ENCODE measurements at places on chromosomes 7 and 10.
A peak's percentile ranks its signal among the peaks of the same experiment; 100 is the strongest.

DNA sequence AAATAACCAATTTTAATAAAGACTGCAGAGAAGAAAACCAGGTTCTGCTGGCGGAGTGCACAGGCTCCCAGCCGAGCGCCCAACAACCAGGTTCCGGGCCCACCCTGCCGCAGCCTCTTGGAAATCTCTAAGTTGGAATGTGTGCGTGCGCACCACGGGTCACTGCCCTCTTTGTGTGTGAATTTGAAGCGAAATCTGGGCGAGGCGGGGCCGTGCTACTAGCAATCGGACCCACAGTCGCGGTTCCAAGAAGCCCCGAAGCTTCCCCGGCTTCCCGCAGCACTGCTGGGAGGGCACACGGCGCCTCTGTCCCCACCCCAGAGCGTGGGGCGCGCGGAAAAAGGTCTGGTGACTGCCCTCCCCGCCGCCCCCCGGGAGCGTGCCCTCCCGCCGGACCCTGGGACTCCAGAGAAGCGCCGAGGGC lies 666 bp upstream of the MAP3K8 start:
- DNase-seq: peak; percentile 63

GRCh38 chr10:36280890-36281499 lies 638.9 kb upstream of the FZD8 start:
- no peak for DNase-seq

DNA sequence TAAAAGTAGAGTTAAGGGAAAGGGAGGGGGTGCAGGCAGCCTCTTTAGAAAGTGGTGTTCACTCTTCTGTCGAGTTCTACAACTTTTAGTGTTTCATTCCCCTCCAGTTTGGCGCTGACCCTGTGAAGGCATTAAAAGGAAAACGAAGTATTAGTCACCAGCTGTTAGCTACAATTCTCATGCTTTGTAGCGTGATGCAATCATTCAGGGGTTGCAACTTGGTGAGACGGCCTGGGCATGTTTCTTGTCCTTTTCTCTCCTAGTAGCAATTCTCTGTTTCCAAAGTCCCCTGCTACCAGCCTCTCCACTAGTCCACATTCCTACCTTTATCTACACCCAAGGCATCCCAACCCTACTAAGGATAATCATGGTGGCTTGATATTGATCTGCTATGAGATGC lies 33.7 kb upstream of the DGKI start:
- no peak for DNase-seq

- DNase-seq: no peak
Measured at GRCh38 chr10:53403688-53404087, 631.1 kb upstream of the MBL2 start.

GRCh38 chr7:116259871-116260440 lies 49.6 kb downstream of the TES start:
- DNase-seq: peak; percentile 26

- DNase-seq: no peak
Measured at GRCh38 chr7:71403202-71403946, 271.4 kb downstream of the GALNT17 start.

GRCh38 chr10:22962817-22963216 lies 35.0 kb downstream of the ARMC3 start:
- DNase-seq: no peak

DNA sequence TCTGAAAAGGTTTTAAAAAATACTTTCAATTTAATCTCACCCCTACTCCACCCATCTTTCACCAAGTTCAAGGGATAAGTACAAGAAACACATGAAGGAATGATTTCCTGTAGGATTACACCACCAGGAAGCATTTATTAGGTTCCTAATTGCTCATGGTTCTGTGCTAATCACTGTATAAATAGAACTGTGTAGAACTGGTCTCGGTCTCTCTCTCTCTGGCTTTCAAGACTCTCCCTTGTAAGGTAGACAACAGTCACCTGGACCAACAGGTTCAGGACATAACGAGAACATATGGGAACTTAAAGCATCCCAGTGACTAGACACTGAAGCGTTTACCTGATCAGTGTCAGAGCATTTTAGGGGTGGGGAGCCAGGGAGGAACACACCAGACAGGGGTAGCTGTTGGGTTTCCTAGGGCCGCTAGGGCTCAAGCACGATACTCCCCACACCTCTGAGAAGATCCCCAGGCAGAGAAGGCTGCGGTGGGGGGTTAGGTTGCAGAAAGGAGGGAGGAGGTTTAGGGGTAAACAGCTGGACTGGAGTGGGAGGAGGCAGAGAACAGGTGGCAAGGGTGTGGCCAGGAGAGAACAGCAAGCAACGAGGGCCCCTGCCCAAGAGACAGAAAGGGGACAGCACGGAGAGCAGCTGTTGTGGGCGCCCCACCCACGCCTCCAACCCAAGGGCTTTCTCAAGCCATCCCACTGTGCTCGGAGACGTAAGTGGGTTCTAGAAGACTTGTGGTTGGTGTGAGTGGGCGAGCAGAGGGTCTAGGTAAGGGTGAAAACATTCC lies 52.5 kb upstream of the USP6NL start:
- no peak for DNase-seq

DNA sequence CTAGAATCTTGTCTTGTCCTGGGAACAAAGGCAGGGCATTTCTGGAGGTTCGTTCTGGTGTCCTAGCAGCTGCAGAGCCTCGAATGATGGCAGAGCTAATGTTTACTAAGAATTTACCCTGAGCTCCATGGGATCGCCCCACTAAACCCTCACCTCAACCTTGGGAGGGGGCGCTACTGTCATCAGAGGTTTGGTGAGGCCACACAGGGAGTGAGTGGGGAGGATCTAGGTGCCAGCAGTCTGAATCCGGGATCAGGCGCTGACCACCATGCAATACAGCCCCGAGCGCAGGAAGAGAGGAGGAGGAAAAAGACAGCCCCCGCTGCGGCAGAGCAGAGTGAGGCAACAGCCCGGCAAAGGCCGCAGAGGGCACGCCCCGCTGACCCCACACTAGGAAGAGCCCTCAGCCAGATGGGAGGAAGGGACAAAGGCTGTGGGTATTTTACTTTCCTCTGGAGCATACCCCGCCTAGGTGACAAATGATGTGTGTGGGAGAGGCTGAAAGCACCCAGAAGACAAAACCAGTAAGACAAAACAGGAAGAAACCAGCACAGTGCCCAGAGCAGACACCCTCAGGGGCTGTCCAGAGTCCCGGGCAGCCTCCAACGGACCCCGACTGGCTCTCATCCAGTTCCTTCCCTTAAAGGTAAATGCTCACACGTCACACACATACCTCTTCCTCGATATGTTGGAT lies 103.5 kb downstream of the FAM53B start:
- DNase-seq: no peak
